ENCODE measurements at places on chromosomes 7 and 10. TPM values are rescaled to one million over a fixed set of nuclear protein-coding genes. Genes with fewer than 3 reads are reported as not detected.

- DNase-seq, result peak; percentile 43
- no peaks in the 10 kb centered on the region for H3K36me3 ChIP-seq
- peaks cover 18% of the 10 kb centered on the region for H3K4me1 ChIP-seq
Observed at GRCh38 chr7:110522761-110523200, 568.1 kb upstream of the LRRN3 start.

Gene GJD4
- total RNA-seq, result 1.2 TPM

Gene ELAPOR2
- 16.7 TPM for total RNA-seq

DNA sequence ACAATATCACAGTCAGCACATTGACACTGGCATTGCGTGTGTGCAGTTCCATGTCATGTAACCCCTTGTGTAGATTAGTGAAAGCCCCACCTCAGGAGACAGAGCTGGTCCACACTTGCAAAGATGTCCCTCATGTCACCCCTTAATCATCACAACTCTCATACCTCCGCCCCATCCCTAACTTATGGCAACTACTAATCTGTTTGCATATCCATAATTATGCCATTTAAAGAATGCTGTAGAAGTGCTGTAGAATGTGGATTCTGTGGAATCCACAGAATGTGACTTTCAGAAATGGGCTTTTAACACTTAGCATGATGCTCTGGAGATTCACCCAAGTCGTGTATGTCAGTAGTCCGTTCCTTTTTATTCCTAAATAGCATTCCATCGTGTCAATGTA lies 102.8 kb upstream of the VSTM2A start:
- no peak overlapping the region for H3K27ac ChIP-seq

GRCh38 chr7:113094517-113095249 lies 8.1 kb upstream of the GPR85 start:
- peaks cover 22% of the 10 kb centered on the region for H3K4me1 ChIP-seq
- DNase-seq, result no peak
- no peak overlapping the region for H3K27ac ChIP-seq
- no peaks in the 10 kb centered on the region for H3K36me3 ChIP-seq

DNA sequence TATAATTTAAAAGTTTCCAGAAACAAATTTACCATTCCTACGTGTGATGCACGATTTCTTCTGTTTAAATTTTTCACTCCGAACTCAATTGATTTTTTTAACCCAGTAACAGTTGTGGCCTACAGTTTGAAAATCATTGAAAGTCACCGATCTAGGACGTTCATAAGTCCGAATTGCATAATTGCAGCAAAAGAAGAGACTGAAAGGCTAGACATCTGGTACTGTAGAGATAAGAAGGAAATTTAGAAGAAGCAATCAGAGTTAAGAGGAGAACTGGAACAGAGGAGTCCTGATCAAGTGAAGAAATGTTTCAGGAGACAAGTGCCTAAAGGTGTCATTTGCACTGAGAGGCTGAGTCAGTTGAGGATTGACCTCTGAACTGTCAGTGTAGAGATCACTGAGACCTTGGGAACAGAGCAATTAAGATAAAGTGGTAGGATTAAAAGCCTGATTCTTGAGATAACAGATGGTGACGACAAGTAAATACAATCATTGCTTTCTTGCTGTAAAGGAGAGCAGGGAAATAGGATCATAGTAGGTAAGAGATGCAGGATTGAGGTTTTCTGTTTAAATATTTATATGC lies 73.5 kb downstream of the ZFAND4 start:
- no peak overlapping the region for H3K27ac ChIP-seq
- H3K36me3 ChIP-seq, result no peaks in the 10 kb centered on the region
- no peak for DNase-seq
- no peaks in the 10 kb centered on the region for H3K27me3 ChIP-seq

Gene CTAGE6
- total RNA-seq, result not detected

Gene TAS2R40
- not detected for total RNA-seq

DNA sequence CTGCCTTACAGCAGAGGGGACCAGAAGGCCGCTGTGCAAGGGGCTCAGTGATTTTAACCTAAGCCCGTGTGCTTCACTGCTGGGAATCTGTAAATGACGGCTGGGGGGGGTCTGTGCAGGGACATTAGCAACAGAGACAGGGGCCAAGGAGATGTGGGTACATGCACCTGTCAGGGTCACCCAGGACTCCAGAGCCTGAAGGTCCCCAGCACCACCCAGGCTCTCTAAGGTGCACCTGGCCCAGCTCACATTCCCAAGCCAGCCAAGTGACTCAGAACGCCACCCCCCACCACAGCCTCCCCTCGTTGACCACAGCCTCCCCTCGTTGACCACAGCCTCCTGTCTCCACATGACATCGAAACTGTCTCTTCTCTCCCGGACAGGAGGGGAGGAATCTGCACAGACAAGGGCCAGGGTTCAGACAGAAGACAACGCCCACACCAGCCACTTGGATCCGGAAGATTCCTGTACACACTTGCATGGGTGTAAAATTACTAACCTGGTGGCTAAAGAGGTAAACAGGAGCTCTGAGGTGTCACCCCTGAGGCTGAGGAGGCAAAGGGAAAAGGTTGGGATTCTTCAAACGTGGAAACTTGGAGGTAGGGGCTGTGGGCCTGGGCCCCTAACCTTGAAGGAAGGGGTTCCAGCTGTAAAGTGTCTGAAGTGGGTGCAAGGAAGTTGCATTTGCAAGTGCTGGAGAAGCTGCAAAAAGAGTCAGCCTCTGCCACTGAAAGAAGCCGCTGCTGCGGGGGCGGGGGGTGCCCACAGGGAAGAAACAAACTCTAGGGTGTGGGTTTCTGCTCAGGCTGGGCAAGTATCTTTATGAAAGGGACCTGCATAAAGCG lies 27.0 kb downstream of the CALML3 start:
- H3K27me3 ChIP-seq, result no peaks in the 10 kb centered on the region
- peak overlapping the region; percentile 56 for H3K27ac ChIP-seq
- peak; percentile 65 for DNase-seq
- H3K4me3 ChIP-seq, result no peak overlapping the region
- H3K4me1 ChIP-seq, result peaks cover 49% of the 10 kb centered on the region
- no peaks in the 10 kb centered on the region for H3K36me3 ChIP-seq

Gene AZGP1
- total RNA-seq, result not detected

Gene AKR1C8
- total RNA-seq, result 0.23 TPM

- no peak overlapping the region for H3K4me3 ChIP-seq
- no peak for DNase-seq
- peaks cover 36% of the 10 kb centered on the region for H3K27me3 ChIP-seq
- H3K27ac ChIP-seq, result no peak overlapping the region
- H3K4me1 ChIP-seq, result no peaks in the 10 kb centered on the region
Observed at GRCh38 chr7:155867280-155867679, 55.0 kb upstream of the SHH start.

DNA sequence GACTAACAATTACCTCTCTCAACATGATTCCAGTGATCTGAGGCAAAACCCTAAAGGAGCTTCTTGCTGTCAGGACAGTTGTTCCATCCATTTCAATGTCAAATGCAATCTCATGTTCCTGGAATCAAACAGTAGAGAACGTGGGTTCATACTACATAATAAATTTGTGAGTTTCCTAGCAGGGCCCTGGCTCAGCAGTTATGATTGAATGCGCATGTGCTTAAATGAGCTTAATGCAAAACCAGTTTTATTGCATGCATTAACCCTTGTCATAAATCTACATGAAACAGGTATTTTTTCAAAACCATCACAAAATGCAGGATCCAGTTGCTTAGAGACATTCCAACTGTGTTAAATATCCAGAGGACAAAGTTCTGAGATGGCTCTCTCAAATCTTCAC lies 225.4 kb upstream of the TMEM72 start:
- DNase-seq, result no peak
- no peaks in the 10 kb centered on the region for H3K4me1 ChIP-seq
- no peak overlapping the region for H3K27ac ChIP-seq
- no peaks in the 10 kb centered on the region for H3K27me3 ChIP-seq
- no peaks in the 10 kb centered on the region for H3K36me3 ChIP-seq

DNA sequence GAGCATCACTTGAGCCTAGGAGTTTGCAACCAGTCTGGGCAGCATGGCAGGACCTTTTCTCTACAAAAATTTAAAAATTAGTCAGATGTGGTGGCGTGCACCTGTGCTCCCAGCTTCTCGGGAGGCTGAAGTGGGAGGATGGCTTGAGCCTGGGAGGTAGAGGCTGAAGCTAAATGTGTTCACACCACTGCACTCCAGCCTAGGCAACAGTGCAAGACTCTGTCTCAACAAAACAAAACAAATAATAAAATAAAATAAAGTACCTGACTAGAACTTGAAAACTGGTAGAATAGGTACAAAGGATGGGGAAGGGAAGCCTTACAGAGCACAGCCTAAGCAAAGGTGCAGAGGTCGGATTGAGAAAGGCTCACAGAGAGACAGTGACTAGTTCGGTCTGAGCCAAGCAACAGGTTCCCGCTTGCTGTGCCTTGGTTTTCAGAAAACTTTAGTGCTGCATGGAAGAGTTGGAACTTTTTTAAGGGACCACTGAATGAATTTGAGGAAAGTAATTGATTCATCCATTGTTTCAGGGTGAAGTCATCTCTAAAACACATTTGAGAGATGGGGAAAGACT lies 100.1 kb upstream of the STK17A start:
- H3K4me1 ChIP-seq, result no peaks in the 10 kb centered on the region
- H3K27ac ChIP-seq, result no peak overlapping the region
- H3K36me3 ChIP-seq, result no peaks in the 10 kb centered on the region
- H3K4me3 ChIP-seq, result no peak overlapping the region
- no peaks in the 10 kb centered on the region for H3K27me3 ChIP-seq
- no peak for DNase-seq

Gene TUBB8
- total RNA-seq, result not detected

DNA sequence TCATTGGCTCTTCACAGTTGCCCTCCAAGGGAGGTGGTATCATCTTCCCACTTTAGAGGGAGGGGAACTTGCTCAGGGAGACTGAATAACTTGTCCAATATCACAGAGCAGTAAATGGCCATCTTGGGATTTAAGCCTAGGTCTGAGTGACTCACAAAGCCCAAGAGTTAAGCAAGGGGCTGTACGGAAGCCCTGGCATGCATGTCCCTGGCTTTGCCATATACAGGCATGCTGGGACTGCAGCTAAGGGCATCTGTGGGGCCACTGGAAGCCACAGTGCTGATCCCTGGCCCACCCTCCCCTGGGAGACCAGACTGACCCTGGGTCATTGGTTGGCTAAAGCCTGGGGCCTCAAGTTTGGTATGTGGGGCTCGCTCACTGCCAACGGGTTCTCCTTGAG lies 3.1 kb downstream of the VSIR start:
- H3K4me3 ChIP-seq, result no peak overlapping the region
- H3K27ac ChIP-seq, result no peak overlapping the region
- no peaks in the 10 kb centered on the region for H3K36me3 ChIP-seq
- no peaks in the 10 kb centered on the region for H3K27me3 ChIP-seq

Measured in SJCRH30 (cell line).